ENCODE measurements at places on chromosomes 11 and 22.

- DNase-seq = no peak
These were observed 51.8 kb upstream of the TTC12 start for GRCh38 chr11:113262594-113262993.

DNA sequence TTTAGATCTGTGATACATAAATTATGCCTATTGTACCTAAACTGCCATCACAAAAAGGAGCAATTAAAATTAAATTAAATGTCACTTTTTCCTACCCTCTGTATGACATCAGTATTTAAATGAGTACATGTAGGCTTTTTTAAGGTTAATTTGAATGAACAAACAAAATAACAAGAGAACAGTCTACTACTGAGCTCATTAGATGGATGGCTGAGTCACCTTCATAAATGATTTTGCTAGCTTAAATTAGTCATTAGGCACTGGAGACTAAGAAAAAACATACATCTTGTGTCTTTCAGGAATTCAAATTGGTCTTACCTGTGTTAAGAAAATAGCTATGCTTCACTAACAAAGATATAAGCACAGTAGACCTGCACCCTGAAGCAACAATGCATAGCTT, 153.6 kb downstream of the RCN1 start:
- no peak for DNase-seq

- no peak for DNase-seq
These were observed 39.7 kb upstream of the TTLL12 start for GRCh38 chr22:43226377-43227238.

GRCh38 chr11:15557457-15558230, 442.9 kb downstream of the INSC start:
- no peak for DNase-seq

- no peak for DNase-seq
These were observed 1007.2 kb upstream of the RAG2 start for GRCh38 chr11:37605229-37605628.

DNA sequence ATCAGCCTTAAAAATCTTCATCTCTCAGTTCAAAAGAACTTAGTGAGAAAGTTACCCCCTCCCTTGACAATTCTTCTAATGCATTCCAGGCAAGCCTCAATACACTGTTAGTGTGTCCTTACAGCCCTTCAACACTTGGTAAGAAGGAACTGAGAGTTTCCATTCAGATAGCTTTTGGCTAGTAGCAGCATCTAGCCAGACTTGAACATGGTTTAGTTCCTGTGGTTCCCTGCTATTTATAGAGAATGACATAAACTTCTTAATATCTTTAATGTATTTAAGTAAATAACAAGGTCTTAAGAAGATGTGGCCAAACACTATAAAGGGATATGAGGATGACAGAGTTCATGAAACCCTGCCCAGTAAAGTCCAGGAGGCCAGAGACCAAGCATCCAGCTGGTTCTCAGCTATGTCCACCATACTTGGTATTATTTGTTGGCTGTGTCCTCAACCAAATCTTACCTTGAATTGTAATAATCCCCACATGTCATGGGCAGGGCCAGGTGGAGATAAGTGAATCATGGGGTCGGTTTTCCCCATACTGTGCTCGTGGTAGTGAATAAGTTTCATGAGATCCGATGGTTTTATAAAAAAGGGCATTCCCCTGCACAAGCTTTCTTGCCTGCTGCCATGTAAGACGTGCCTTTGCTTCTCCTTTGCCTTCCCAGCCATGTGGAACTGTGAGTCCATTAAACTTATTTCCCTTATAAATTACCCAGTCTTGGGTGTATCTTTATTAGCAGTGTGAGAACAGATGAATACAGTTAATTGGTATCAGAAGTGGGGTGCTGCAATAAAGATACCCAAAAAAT, 132.4 kb downstream of the LARGE1 start:
- DNase-seq = no peak

DNA sequence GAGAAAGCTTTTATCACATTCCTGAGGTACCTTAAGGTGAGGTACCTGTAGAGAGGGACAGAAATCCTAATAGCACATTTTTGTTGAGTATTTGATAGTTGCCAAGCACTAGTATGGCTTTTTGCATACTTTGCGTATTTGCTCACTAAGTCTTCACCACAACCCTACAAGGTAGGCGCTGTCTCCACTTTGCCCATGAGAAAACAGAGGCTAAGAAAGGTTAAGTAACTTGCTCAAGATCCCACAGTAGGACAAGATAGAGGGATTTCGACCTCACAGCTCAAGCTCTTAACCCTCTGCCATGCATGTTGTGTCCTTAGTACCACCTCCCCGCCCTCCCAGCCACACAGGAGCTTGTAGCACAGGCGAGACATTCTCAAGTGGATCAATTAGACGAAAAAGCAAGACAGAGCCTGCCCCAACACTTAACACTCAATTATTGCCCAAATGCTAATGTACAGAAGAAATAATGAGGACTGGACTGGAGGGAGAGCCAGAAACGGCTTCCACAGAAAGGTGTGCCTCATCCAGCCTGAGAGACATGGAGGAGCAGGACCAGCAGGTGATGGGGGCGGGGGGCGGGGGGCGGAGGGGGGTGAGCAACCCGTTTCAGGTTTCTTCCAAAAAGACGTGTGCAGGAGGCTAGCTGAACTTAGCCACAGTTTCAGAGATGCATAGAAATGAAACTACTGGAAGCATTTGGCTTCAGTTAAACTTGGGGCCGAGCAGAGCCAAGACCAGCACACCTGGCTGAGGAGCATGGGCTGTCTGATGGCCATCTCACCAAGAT, 26.7 kb upstream of the CD44 start:
- no peak for DNase-seq

DNA sequence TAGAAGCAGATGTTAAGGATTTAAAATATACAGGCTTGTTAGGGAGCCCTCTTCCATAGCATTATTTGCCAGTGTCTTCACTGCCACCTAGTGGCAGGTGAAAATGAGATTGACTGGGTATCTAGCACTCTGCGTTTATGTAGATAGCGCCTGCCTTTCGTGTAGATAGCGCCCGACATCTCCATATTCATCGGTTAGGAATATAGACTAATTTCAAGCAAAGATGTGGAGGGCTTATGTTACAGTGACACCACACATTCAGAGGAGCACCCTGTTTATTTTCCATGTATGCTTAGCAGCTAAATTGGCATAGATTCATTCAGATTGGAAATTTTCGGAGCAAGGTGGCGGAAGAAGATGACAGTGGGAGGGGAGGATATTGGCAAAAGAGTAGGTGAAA, 72.0 kb downstream of the SLC5A12 start:
- DNase-seq = no peak

DNA sequence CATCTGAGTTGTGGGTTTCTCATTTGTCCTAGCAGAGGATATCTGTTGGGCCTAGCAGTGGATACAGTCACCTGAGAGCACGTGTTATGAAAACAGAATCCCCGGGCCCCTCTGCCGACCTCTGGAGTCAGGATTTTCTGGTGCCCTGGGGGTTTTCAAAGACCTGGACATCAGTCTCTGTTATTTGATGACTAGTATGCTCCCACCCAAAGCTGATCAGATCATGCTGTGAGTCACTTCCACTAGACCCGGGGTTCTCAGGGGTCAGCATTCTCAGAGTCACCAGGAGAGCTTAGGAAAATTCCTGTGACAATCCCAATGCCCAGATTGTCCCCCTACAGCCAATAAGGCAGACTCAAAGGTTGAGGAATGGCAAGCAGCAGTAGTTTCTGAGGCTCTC, 38.7 kb downstream of the KCNJ1 start:
- no peak for DNase-seq

DNA sequence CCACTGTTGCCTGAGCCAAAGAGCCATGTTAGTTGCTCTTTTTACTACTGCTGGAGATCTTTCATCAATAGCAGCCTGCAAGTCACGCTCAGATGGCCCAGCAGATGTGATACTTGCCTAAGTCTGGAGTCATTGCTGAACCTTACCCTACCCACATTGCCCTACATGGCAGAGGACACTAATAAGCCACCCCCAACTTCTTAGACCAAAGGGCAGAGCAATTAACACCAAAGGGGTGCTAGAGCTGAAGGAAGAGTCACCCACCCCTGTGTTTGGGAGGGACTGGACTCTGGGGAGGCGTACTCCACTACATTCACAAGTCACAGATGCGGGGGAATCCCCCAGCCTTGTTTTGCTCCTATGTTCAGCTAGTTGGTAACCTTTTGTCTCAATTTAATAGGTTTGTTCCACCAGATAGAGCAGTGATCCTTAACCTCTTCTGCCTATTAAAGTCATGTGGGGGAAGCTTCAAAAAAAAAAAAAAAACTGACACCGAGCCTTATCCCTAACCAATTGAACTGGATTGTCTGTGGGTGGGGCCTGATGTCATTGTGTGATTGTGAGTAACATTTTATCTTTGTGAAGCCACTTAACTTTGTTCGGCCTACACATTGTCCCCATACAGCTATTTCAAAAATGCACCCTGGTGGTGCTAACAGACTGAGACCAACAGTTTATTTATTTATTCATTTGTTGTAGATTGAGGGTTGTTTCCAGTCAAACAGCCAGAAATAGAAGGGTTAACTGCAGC, 13.1 kb downstream of the ADM start:
- DNase-seq = no peak

DNA sequence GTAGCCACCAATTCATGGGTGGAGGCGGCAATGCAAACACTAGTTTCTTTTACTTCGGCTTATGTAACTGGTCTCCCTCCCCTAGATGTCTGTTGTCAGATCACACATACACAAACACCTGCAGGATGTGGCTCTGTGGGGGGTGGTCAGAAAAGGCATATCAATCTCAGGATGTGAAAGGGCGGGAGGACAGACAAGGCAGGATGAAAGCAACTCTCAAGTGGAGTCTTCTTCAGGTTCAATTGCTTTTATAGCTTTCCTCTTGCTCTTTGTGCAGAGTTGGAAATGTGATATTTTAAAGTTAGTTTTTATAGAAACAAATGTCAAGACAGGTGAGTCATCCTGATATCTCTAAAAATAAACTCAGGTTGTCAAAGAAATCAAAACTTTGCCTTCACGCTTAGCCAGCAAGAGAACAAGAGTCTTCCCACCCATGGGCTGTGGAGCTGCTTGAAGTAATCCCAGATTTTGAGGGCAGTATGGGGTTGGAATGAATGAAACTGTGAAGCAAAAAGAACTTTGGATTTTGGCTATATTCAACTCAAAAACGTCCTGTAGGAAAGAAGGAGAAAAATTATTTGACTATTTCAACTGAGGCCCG, 423.4 kb downstream of the GUCY1A2 start:
- no peak for DNase-seq

DNA sequence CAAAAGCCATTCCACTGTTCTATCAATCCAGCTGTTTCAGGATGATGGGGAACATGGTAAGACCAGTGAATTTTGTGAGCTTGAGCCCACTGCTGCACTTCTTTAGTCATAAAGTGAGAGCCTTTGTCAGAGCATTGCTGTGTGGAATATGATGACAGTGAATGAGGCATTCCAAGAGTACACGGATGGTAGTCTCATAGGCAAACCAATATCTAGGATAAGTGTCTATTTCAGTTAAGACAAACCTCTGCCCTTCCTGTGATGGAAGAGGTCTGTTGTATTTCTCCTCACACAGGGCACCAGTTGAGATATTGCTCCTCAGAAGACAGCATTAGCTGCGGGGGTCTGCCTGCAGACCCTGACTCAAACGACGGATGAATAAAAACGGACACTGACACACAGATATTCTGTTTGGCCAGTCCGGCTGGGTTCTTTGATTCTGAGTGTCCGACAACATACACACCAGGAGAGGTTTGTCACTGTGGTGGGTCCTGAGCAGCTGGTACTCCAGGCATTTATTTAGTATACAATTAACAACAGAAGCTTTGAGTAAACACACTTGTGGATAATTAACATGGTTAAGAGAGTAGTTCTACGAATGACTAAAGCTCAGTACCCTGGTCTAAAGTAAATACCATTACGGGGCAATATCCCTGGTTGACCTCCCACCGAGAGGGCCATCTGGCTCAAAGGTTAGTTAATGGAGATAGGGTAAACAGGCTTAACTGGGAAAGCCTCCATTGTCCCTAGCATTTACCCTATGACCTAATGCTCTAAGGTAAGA, 121.7 kb downstream of the ZNF280B start:
- no peak for DNase-seq

GRCh38 chr11:114501901-114502300, 57.8 kb downstream of the NXPE1 start:
- DNase-seq = no peak

- no peak for DNase-seq
These were observed 21.6 kb downstream of the LRFN4 start for GRCh38 chr11:66878474-66878873.

DNA sequence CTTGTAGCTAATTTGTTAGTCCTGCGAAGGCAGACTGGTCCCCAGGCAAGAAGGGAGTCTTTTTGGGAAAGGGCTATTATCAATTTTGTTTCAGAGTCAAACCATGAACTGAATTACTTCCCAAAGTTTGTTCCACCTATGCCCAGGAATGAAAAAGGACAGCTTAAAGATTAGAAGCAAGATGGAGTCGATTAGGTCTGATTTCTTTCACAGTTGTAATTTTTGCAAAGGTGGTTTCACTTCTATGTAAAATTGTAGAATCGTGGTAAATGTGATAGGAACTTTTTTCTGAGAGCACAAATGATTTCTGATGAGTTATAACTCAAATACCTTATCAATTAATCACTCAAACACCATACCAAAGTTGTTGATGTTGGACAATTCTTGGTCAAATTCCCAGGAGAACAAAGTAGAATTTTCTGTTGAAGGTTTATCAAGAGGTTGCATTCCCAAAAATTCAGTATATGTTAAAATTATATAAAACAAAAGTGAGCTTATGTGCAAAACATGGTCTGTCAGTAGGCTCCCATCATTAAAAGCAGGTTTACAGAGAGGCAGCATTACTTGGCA, 2.9 kb upstream of the CTSC start:
- DNase-seq = no peak

GRCh38 chr11:104556606-104557301, 341.5 kb downstream of the CASP12 start:
- no peak for DNase-seq

DNA sequence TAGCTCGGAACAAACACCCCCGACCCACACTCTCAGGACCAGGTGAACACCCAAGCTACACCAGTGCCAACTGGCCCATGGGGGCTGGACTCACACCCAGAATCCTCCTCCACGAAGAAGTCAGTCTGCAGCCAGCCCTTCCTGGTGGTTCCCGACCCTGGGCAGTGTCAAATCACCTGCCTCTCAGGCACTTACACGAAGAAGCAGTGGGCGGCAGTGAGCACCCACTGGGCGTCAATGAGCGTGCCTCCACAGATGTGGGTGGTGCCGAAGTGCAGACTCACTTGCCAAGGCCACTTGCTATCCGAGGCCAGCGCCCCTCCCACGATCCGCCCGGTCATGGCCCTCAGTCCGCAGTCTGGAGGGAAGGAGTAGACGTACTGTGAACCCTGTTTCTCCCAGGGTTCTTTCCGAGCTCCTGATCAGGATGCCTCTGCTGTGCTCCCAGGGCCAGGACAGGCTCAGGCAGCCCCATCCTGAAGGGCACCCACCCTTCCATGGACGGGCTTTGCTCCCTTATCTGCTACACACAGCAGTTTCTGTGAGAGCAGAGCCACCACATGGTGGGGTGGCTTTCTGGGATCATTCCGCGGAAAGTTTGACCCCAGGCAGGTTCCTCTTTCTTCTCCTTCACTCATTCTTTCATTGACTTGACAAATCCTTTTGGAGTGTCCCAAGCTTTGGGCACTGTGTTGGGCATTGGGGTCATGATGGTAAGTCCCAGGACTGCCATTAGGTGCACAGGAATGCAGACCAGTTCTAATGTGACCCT, 19.4 kb downstream of the TMPRSS13 start:
- no peak for DNase-seq
